Stimulated activated CD4-positive, alpha-beta T cell treated with anti-CD3 and anti-CD28 coated beads, TNF-alpha, amount 100 ng/mL, for 48 hours (primary cell): ENCODE measurements at places on chromosomes 16 and 17.

DNA sequence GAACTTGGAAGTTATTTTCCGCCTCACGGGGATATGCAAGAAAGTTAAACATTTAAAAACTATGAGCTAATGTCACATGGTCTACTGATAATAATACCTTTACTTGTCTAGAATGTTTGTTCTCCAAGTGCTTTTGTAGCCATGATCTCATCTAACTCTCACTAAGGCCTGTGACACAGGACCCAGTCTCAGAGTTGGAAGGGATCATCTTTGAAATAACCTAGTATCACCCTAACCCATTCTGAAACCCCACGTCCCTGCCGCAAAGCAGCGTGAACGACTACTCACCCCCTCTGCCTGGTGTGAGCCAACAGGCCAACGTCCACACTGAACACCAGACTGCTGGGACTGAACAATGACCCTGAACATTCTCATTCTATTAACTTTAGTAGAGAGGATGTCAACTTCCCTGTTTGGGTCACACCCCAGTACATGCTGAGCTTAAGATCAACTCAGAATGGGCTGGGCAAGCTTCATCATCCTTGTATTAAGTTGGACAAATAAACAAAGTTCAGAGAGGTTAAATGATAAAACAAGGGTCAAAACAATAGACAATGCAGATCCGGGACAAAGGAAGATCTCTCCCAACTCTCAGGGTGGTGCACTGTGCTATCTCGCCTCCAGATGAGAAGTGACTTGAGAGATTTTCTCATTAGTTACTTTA is 54.8 kb upstream of the BCAR1 start:
- no peak for DNase-seq

DNA sequence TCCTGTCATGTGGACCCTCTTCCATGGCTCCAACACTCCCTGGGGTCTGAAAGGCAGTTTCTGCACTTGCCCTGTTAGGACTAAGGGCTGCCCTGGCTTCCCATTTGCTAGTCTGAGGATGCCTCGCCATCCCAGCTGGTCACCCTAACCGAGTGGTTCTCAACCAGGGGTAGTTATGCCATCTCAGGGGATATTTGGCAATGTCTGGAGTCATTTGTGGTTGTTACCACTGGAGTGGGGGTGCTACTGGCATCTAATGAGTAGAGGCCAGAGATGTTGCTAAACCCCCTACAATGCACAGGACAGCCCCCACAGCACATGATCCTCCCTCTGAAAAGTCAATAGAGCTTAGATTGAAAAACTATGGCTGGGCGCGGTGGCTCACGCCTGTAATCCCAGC is 26.9 kb upstream of the CDH1 start:
- DNase-seq, result no peak

- no peak for DNase-seq
Observed at GRCh38 chr16:90018652-90019542, at the start of gene DBNDD1. Gene DBNDD1, minus strand, starts transcription at chr16:90019456. Its CDS starts 115 bp downstream, at chr16:90019341.

DNA sequence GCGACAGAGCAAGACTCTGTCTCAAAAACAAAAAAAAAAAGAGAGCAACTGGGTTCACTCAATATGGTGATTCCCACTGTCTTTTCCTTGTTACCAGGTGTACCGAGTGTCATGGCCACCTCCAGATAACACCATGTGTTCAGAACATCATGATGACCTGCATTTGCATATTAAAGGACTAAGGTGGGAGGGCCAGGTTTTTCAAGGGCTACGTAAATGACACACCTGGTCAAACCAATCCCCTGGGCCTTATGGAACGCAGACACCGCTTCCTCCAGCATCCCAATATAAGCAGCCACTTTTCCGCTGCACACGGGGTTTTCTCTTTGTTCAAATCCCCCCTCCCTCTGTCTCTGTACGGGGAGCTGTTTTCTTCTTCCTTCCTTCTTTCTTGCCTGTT is 29.3 kb downstream of the WSCD1 start:
- no peak for DNase-seq

GRCh38 chr16:72753881-72754280 is 294.0 kb downstream of the ZFHX3 start:
- DNase-seq, result no peak

DNA sequence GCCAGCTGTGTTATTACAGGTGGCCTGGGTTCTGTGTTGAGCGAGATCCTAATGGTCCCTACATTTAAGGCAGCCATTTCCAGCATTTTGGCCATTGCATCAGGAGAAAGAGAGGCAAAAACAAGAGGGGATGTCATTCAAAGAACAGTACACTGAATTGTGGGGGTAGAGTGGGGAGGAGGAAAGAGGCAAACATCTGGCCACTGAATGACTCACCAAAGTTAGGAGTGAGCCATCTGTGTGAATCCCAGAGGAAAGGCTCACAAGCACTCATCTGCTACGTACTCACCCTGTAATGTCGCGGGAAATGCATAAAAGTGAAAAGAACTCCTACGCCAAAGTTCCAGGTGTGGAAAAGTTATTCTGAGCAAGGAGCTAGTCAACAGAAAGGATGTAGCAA is 16.7 kb downstream of the KRABD2 start:
- DNase-seq, result no peak

DNA sequence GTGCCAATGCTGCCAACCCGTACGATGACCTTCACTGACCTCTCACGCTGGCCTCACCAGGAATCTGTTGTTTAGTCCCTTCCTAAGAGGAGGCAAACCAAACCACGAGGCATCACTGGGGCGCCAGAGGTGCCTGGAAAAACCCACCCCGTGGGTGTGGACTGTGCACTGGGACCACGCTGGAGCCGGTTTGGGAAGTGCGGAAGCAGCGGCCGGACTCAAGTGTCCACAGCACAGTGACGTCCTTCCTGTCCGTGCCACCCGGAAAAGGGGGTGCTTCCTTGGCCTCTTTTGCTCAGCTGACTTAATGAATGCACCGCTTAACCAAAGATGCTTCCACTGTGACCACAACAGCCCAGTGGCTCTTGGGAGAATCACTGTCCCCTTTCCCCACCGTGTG is 9.0 kb upstream of the KIF19 start:
- no peak for DNase-seq

DNA sequence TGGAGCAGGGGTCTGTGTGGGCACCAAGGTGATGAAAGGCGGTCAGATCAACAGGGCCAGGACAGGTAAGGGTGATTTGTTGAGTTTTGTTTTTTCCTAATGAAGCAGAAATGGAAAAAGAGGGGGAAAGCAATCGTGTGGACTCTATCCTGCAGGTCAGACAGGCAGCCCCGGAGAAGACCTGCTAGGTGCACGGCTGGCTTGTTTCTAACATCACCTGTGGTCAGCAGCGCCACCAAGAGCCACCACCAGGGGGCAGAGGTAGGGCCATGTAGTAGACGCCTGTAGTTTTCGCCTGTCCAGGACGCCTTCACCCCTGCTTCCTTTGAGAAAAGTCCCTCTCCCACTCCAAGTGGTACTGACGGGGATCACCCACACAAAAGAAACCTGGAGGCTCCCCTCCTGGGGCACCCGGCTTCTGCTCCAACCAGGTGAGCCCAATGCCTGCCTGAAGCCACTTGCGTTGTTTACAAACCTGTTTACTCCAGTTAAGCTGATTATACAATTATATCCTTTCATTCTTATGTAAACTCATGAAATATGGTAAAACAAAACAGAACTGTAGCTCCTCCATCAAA is 54.2 kb upstream of the SEC14L1 start:
- DNase-seq, result peak; percentile 87

- DNase-seq, result no peak
Observed at GRCh38 chr17:37490638-37491614, 1.2 kb downstream of the DUSP14 start.

GRCh38 chr17:21066394-21066793 is 23.6 kb upstream of the USP22 start:
- no peak for DNase-seq

DNA sequence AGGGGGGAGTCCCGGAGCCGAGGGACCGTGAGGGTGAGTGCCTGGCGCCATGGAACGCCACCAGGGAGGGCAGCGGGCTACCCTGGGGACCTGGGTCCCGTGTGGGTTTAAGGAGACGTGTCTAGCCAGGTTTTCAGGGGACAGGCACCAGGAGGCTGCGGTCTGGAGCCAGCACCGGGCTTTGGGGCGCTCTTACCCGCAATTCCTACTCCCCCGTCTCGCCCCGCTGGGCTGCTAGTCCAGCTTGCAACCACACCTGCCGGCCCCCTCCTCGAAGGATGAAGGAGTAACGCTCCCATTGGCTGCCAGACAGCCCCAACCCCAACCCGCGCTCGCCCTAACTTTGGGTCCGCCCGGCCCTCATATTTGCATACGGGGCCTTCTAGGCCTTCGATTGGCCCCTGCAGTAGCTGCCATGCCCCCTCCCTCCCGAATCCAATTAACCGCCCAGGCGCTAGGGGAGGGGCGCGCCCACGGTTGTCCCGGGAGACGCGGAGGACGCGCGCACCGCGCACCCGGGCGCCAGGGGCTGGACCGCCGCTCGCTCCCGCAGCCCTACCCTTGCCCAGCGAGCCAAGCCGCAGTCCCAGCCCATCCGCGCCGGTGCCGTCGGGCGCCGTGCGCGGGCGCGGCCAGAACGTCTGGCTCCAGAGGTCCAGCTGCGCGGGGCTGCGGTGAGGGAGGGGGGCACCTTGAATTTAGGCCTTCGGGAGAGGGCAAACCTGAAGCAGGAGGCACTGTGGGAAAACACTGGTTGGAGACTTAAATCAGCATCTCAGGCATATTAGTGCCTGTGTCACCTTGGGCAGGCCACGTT is at the start of gene TTLL6:
TTLL6 (minus strand) TSS at position 456 of the 817 bp plus-strand sequence; CDS start at position 299, 157 bp downstream.
- DNase-seq, result peak; percentile 49

GRCh38 chr16:87072101-87072500 is 245.1 kb downstream of the C16orf95 start:
- no peak for DNase-seq

DNA sequence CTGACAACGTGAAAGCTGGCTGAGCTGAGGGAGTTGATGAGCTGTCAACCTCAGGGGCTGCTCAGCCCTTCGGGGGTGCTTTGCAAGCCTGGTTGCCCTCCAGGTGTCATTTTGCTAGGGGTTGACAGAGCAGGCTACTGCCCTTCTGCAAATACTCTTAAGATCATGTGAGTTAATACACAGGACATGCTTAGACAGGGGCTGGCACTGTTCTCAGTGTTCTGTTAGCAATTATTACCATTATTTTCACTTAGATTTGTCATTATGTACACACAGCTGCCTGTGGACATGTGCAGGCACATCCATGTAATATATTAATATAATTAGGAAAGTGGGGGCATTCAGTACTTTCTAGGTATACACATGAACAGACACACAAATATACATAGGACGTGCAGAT is 554.3 kb upstream of the HSBP1 start:
- DNase-seq, result no peak

- no peak for DNase-seq
Observed at GRCh38 chr16:48612611-48613010, 2.6 kb upstream of the N4BP1 start.

GRCh38 chr17:8237175-8237574 is 10.7 kb downstream of the CTC1 start:
- DNase-seq, result no peak

- DNase-seq, result no peak
Observed at GRCh38 chr16:66871840-66872239, 8.5 kb upstream of the PDP2 start.

DNA sequence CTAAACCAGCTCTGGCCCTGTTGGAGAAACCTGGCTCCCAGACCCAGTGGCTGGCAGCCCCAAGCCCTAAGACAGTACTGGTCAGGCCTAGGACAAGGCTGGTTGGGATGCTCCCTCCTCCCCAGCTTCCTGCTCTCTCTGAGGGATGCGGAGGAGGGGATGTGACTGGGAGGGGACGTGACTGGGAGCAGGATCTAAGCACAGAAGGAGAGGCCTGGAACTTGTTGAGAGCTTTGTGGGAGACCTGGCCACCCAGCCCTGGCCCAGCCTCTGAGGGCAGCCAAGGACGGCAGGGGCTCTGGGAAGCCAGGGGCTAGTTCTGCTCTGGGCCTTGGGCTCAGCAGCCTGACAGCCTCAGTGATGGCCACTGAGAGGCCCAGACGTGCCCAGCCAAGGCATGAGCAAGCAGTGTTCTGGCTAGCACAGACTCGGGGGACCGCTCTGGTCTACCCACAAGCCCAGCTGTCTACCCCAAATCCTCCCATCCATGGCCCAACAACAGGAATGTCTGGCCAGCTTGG is 22.8 kb downstream of the ATP6V0D1 start:
- no peak for DNase-seq

DNA sequence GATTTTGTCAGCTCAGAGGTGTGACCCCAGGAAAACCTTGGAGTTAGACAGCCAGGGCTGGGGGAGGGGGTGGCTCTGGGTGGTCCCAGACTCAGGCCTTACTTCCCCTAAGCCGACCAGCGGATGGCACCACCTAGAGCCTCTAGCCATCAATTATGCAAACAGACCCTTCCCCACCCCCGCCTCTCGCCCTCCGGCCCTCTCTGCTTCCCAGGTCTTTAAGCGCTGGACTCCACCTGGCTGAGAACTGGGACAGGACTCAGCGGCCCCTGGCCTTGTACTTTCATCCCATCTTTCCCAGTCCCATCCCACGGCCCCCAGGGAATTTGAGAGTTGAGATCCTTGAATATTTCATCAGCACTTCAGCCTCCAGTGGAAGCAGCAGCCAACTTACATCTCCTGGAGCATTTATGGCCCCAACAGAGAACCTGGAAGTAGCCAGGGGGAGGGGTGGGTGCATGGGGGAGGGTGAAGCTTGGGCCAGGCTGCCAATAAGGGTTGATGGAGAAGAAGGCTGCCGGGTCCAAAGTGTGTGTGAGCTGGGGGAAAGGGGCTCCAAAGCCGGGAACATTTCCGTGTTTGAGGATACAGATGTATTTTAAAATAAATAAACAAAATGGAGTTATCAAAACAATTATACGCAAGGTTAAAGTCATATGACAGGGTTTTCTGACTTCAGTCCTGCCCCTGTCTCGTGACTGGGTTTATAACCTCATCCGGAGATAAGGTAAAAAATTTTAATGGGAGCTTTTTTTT is 7.5 kb upstream of the JUP start:
- DNase-seq, result no peak

- no peak for DNase-seq
Observed at GRCh38 chr17:62870030-62870541, 62.0 kb upstream of the MARCHF10 start.

DNA sequence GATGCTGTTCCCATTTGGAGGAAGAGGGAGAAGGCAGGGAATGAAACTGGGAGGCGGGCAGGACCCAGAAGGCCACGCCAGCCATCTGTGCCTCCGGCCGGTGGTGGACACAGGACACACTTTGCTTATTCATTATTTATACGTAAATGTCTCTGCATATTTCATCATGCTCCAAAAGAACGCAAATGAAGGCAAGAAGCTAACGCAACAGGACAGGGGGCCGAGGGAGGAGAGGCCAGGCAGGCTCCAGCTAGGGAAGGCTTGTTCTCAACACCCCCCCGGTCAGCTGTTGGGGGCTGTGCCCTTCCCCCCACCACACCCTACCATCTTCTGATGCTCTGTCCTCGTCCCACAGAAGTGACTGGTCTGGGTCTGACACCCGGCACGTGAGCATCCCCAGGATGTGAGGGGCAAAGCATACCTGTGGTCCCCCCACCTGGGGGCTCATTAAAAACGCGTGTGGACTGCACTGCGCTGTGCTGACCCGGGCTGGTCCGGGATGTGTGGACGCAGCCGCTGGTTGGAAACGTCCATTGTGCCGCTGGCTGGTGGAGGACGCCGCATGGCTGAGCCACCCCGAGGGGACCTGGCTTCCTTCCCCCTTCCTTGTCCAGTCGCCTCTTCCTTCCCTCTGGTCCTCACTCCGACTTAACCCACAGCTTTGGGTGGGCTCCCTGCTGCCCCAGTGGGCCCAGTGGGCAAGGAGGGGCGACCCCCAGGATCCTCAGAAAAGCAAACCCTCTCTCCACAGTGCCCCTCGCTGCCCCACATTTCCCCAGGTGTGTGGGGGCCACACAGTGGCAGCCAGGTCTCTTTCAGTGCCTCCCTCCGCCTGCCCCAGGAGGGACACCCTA is 46.4 kb upstream of the ENPP7 start:
- DNase-seq, result no peak
